ENCODE measurements at places on chromosomes 12 and 14.

GRCh38 chr12:109641422-109641821 is 67.8 kb downstream of the MVK start:
- DNase-seq, result no peak

DNA sequence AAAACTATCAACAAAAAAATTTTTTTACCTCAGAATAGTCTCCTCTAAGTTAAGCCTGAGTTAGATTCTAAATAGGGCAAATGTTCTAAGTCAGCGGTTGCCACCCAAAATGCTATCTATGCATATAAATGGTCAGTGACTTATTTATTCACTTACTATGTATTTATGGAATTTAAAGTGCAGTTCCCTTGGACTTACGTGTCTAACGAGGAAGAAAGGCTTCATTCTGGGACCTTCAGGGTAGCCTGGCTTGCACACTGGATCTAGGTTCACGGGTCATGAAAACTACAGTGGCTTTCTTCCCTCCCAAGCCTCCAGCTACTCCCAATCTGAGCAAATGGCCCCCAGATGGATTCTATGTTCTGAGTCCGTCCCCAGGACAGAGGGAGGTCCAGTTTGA is 77.1 kb downstream of the ARF6 start:
- DNase-seq, result no peak

DNA sequence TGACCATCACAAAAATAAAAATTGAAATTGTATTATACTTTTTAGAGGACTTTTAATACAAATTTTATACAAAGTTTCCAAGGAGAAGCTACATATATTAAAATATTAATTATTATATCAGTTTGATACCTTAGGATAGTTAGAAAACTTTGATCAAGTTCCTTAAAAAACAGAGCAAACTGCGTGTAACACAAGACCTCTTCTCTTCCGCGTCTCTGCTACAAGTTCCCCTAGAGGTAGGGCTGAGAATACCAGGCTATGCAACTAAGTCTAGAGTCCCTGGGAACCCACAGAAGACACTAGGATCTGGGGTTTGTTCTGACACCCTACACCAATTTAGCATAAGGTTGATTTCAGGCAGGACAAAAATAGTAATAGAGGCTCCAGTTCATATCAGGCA is 319.0 kb downstream of the FOXG1 start:
- peak; percentile 17 for DNase-seq

GRCh38 chr14:70563869-70564268 is 29.1 kb upstream of the ADAM20 start:
- DNase-seq, result no peak

- no peak for DNase-seq
Measured at GRCh38 chr12:79155683-79156082, 291.1 kb downstream of the SYT1 start.
